Glomerular endothelial cell (primary cell): ENCODE measurements at places on chromosomes 4 and X. TPM values are rescaled to one million over a fixed set of nuclear protein-coding genes. Genes with fewer than 3 reads are reported as not detected.

- DNase-seq, result no peak
These were observed 186.1 kb upstream of the LNX1 start for GRCh38 chr4:53777244-53777984.

DNA sequence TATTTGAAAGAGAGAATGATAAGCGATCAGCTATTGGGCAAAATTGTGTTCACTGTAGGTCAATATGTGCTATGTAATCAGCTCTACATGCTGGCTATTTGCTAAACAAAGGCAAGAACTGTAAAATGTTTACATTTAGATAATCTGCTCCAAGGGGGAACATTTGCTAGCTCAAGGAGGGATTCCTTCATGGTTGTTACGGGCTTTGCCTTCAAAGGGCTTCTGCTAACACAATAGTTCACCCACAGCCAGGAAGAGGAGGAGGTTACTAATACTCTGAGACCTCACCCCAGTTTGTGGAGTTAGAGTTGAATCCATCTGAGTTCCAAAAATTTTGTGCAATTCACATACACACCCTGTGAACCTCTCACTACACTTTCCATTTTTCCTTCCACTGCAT, 107.6 kb upstream of the BMP3 start:
- DNase-seq, result no peak

DNA sequence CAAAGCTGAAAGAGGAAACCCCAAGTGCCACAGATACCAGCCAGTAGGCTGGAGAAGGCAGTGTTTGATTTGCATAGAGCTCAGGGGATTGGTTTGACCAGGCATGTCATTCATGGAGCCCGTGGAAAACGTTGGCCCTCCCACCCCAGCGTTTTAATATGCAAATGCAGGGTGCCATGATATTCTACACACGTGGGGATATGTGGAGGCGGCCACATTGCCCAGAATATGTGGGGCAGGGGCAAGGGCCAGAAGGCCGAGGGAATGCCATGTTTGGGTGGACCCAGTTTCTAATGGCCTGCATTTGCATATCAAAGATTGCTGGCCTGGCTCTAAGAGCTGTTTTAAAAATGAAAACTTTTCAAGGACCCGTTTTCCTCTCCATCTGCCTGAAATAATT, 71.1 kb downstream of the MAP9 start:
- no peak for DNase-seq

DNA sequence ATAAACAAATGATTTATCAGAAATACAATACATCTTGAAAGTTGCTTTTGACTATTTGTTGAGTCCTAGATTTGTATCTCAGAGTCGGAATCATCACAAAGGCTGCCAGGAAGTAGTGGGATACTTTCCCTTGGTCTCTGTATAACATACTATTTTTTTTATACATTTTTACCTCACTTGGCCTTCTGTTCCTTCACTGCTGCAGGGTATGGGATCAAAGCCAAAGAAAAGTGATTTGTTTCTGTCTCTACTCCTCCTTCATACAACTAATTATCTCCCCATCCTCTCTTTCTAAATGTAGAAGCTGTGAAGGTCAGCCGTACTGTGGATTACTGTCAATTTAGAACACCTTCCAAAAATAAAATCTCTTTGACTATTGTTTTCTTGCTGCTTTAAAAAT, 24.9 kb downstream of the PALLD start:
- no peak for DNase-seq

DNA sequence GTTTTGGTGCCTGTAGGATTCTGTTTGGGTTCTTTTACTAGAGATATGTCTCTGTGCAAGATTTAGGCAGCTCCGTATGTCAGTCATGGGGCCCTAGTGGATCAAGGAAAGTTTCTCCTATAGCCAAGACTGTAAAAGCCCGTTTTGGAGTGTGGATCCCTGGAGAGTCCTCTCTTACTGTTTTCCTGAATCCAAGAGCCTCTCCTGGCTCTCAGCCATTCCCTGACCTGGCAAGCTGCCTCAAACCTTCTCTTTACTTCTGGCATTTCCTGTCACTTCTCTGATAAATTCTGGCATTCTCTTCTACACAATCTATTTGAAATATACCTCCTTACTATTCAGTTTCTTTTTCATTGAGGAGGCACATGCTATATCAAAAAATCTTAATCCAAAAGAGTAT, 41.4 kb downstream of the DCAF12L2 start:
- DNase-seq, result no peak

DNA sequence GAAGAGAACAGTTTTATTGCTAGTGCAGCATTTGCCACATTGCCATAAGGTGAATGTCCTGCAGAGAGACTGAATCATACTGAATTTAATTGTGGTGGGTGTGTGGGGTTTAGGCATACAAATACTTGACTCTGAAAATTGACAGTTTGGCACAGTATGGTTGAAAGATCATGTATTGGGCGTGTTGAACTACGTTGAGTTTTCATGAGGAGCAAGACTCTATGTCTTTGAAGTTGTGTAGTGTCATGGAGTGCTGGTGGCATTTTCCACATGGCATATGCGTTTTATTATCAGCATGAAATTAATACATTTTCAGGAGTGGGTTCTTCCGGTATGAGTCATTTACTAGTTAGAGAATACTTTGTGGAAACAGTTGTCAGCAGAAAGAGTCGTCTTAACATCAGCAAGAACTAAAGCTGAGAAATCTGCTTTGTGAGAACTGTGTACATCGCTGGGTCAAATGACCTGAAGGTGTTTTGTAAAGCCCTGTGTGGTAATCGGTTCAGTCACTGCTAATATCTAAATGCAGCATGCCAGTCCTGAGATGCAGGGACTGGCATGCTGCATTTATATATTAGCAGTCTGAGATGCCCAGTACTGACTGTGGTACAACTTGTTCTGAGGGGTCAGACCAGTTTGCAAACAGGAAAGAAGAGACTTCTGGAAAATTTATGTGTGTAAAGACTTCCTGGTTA, 50.3 kb downstream of the ARHGAP10 start:
- no peak for DNase-seq

DNA sequence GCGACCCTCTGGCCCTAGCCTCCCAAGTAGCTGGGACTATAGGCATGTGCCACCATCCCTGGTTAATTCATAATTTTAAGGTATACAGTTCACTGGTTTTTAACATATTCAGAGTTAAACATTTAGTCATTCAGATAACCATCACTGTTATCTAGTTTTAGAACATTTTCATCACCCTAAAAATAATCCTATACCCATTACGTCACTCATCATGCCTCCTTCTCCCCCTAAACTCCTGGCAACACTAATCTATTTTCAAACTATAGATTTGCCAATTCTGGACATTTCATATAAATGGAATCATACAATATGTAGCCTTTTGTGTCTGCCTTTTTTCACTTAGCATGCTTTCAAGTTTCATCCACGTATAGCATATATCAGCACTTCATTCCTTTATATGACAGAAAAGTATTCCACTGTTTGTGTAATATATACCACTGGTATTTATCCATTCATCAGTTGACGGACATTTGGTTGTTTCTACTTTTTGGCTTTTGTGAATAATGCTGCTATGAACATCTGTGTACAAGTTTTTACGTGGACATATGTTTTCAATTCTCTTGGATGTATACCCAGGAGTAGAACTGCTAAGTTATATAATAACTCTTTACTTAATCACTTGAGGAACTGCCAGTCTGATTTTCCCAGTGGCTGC, 32.0 kb upstream of the RPS3A start:
- DNase-seq, result no peak

- no peak for DNase-seq
These were observed 54.1 kb downstream of the RPS6KA3 start for GRCh38 chrX:20212486-20213089.

GRCh38 chr4:78310740-78311115, 240.8 kb upstream of the ANXA3 start:
- DNase-seq, result no peak

- DNase-seq, result no peak
These were observed 2.0 kb upstream of the SH3BP2 start for GRCh38 chr4:2790583-2791517.

- no peak for DNase-seq
These were observed 345.0 kb downstream of the TRIML1 start for GRCh38 chr4:188484256-188484655.

DNA sequence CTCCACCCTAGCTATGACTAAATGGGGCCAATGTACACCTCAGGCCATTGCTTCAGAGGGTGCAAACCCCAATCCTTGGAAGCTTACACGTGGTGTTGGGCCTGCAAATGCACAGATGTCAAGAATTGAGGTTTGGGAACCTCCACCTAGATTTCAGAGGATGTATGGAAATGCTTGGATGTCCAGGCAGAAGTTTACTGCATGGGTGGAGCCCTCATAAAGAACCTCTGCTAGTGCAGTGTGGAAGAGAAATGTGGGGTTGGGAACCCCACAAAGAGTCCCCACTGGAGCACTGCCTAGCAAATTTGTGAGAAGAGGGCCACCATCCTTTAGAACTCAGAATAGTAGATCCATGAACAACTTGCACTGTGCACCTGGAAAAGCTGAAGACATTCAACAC, 284.1 kb downstream of the ANTXR2 start:
- no peak for DNase-seq

DNA sequence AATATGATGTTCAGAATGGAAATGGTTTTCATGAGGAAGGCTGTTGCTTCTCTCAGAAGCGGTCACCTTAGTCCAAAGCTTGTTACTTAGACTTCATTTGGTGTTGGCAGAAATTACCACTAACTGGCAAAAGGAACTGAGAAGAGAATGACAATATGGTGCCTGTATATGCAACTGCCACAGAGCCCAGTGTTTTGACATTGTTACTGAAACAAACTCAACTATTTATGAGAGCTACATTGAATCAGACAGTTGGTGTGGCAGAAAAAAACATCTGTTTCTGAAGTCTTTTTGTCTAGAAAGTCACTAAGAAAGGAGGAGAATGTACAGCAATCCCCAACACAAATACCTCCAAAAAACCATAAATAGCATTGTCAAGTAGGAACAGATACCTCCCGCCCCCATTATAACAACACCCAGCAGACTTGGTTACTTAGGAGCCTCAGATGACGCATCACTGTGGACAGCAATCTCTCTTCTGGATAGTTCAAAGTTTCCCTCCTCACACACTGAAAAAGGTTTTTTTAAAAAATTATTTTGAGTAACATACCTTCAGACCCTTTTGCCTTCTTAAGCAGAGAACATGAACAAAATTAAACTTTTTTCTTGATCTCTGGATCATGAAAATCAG, 92.2 kb downstream of the MAML3 start:
- no peak for DNase-seq

Gene EFNB1
- total RNA-seq, result 130 and 163 TPM in 2 replicates

Gene NAT8L
- 0.05 TPM in 1 of 2 replicates, not detected in the other for total RNA-seq

Gene ZNF157
- not detected in 2 replicates for total RNA-seq
